Fibroblast of mammary gland (primary cell): ENCODE measurements at places on chromosomes 4 and X.

- peak; percentile 48 for DNase-seq
Measured at GRCh38 chr4:76950052-76950955, 752 bp downstream of the SEPTIN11 start.

GRCh38 chrX:119251386-119251785 is 15.3 kb downstream of the PGRMC1 start:
- DNase-seq: no peak

DNA sequence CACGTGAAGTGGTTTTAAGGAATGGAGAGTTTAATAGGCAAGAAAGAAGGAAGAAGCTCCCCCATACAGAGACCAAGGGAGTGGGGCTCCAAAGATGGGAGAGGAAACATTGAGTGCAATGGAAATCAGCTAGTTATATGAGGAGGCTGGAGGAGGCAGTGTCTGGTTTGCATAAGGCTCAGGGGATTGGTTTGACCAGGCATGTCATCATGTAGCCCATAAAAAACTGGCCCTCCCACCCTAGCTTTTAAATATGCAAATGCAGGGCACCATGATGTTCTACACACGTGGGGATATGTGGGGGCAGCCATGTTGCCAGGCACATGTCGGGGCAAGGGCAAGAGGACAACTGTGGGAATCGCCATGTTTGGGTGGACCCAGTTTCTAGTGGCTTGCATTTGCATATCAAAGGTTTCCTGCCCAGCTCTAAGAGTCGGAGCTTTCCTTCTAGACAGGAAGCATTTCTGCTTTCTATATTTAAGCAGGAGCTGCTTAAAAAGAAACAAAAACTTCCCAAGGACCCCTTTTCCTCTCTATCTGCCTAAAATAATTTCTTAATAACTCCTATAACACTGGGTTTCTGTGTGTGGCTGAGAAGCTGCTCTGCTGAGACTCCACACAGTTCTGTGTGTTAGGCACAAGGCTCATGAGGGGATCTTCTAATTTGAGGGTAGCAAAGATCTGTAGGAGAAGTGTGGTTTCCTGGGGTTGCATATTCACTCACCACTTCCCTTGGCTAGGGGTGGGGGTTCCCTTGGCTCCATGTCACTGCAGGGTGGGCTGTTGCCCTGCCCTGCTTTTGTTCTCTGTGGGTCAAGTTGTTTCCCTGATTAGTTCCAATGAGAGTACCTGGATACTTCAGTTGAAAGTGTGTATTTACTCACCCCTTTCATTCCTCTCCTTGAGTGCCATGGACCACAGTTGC is 113.5 kb downstream of the VSIG4 start:
- DNase-seq: no peak

GRCh38 chr4:55442541-55442940 is 46.8 kb downstream of the TMEM165 start:
- no peak for DNase-seq

DNA sequence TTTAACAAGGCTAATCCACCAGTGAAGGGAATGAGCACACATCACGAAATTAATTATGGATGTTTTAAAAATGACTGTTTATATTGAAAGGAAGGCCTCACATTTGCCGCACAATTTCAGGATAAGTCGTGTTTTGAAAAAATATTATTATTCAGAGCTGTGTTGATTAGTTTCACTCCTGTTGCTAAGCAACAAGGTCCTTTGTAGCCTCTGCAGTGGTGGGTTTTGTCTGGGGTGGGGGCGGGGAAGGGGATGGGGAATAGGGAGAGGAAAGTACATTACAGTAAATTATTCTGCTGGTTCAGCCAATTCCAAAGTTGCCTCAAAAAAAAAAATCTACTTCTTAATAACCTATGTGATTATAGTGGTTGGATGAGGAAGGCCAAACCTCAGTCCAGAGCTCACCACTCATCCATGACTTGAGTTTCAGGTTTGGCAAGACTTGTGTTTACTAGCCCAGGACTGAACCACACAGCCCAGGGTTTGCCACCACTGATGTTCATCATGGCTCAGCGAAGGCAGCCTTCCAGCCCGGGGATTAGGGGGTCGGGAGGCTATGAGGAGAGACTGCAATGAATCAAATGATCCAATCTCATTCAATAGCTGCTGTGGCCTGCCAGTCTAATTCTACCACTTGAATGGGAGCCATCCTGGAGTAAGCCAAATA is 162.5 kb upstream of the ATP6AP2 start:
- DNase-seq: no peak

GRCh38 chr4:56055991-56056390 is 107.2 kb downstream of the CEP135 start:
- no peak for DNase-seq

- peak; percentile 97 for DNase-seq
Measured at GRCh38 chrX:107710617-107711391, 64.8 kb downstream of the TSC22D3 start.

GRCh38 chr4:15914736-15915135 is 23.8 kb downstream of the FGFBP1 start:
- no peak for DNase-seq

- no peak for DNase-seq
Measured at GRCh38 chr4:148437439-148437838, 4.8 kb downstream of the NR3C2 start.

DNA sequence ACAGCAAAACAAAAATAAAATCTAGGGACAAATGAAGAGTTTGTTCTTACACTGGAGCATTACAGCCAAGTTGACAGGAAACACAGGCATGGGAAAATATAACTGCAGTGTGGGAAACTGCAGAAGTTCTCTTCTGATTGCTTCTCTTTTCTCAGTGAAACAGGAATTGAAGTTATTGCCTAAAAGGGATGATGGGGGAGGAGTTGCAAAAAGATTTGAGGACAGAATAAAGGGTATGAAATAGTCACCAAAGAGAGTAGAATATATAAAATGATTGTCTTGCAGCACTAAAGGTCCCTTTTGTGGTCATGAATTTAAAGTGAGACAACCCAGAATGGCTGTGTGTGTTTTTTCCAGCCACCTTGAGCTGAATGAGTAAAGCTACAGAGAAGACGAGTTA is 103.7 kb downstream of the JADE1 start:
- DNase-seq: no peak

- no peak for DNase-seq
Measured at GRCh38 chrX:2642791-2643190, 48.3 kb upstream of the CD99 start.

DNA sequence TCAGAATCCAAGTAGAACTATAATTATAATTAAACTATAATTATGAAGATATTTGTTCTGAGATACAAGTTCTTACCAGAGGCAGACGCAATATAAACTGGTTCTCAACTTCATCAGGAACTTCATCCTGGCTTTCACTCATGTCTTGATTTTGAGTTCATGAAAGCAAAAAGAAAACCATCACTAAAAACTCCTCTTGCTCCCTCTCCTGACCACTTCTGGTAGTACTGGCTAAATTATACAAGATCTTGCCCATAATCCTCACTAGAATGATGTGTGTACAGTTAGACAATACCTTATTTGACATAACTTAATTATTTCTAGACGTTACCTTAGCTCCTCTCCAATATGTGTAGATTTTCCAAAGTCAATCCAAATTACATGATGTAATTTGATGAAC is 3.7 kb downstream of the TAF7L start:
- peak; percentile 64 for DNase-seq

DNA sequence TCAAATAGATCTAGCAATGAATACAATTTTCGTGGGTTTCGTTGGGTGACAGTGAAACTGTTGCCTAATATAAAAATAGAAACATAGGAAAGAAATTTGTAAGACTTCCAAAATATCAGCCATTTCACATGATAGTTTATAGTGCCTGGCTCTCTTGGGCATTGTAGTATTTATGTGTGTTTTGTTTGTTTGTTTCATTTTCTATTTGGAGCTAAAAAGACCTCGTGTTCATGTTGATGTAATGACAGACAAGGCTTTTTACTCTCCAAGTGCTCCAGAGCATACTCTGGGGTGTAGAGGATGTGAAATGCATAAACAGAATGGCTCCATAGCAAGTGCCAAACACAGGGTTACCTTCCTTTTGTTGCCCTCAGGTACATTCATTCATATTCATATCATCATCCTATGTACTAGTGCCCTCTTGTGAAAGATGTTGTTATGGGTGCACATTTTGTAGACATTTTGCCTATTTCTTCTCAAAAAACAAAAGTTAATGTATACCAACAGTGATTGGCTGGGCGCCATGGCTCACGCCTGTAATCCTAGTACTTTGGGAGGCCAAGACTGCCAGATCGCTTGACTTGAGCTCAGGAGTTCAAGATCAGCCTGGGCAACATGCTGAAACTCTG is 100.7 kb upstream of the AMOT start:
- no peak for DNase-seq

GRCh38 chr4:77586951-77587383 is 18.7 kb upstream of the CXCL13 start:
- DNase-seq: peak; percentile 56

DNA sequence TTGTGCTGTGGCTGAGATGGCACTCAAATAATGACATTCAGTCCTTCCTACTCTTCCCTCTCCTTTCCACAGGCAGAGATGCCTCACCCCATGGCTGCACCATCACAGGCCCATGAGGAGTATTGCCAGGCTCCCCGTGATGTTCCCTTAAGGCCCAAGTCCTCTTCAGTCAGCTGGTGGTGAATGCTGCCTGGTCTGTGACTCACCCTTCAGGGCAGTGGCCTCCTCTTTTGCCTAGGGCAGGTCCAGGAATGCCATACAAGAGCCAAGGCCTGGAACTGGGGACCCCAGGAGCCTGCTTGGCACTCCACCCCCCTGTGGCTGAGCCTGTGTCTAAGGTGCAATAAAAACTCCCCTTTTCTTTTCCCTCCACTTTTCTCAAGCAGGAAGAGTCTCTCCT is 144.2 kb upstream of the GEMIN8 start:
- no peak for DNase-seq

GRCh38 chrX:8868906-8869305 is 67.7 kb upstream of the FAM9A start:
- DNase-seq: peak; percentile 50

DNA sequence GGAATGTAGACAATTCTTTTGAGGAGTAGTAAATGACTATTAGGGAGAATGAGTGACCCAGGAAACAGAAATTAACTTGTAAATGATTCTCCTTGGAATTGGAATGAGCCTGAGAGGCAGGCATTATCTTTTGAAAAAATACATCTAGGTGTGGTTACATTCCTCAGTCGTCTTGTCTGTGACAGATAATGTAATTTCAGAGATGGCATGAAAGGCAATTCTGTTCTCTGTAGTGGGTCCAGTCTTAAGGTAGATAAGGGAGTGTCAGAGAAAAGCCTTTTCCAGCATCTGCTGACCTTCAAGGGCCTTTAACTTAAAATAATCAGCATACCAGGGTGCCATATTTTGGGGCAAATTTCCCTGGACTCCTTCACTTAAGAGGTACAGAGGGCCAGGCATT is 35.1 kb downstream of the HERC6 start:
- DNase-seq: no peak

DNA sequence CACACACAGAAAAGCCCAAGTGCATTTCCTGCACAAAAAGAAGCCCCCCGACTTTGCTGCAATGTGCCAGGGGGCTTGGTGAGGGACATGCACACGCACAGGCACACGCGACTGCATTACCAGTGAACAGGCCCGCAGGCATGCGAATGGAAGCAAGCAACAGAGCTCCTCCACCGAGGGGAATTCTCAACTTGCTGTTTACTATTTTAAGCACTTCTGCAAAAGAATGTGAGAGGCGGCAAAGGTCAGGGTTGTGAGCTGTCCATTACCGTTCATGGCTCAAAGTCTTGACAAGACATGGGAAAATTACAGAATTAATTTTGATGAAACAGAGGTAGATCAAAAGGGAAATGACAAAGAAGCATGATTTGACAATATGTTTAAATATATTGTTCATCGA is 342.5 kb upstream of the NOCT start:
- DNase-seq: no peak
